ENCODE measurements at places on chromosomes 16 and 17.
A peak's percentile ranks its signal among the peaks of the same experiment; 100 is the strongest.

GRCh38 chr17:611202-611601 is 103.4 kb downstream of the VPS53 start:
- DNase-seq: no peak

DNA sequence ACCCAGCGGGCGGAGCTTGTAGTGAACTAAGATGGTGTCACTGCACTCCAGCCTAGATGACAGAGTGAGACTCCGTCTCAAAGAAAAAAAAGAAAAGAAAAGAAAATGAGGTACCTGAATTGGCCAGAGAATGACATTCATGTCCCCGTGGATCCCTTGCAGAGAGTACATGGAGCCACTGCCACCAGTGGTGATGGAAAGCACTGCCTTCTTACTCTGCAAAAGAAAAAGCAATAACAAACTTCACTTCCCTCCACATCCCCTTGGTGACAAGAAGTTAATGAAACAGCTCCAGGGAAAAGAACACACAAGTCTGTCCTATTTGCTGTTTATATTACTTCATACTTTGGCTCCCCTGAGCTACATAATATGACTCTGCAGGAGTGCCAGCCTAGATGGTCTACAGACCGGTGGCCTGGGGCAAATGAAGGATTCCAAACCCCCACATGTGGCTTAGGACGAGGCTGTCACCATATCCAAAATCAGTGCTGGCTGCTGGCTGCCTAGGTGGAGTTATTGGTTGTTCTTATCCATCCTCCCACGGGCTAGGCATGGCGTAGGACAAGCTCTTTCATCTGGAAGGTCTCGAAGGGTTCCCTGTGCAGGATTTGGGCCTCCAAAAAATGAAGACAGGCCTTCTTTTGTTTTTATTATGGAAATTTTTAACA is 13.3 kb downstream of the NQO1 start:
- no peak for DNase-seq

GRCh38 chr16:55502801-55503366 is 6.0 kb upstream of the LPCAT2 start:
- DNase-seq: peak; percentile 37

GRCh38 chr17:40060887-40061608 is 1.7 kb upstream of the THRA start:
- no peak for DNase-seq

- DNase-seq: no peak
Observed at GRCh38 chr17:9725575-9725974, 65.8 kb downstream of the DHRS7C start.

- no peak for DNase-seq
Observed at GRCh38 chr17:28127196-28127595, 84.7 kb downstream of the NLK start.

- no peak for DNase-seq
Observed at GRCh38 chr17:18040261-18040858, 1.2 kb downstream of the GID4 start.

DNA sequence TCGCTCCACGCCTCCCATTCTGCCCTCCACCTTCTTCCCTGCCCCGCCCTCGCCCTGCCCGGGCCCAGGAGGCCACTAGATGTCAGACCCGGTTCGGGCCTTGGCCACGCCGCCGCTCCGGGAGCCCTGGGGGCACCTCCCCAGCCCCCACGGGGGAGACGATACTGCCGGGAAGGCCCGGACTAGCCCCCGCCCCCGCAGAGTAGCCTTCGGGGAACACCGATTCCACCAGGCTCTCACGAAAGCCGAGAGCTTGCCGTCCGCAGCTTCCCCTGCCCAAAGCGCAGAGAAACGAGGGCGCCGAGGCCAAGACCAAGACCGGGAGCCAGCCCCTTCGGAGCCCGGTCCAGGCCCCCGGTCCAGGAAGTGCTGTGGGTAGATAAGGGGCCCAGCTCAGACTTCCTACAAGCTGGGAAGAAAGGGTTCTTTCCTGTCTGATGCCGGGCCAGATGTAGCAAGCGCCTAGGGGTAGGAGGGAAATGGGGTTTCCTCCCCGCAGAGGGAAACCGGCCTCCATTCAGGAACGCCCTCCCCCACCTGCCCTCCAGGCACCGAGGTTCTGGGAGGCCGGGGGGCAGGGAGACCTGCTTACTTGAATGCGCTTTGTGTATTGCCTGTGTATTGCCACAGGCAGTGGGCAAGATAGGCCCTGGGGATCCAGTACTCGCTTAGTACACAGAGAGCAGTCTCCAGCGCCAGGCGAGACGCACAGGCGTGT is 806 bp upstream of the CYB561 start:
- peak; percentile 76 for DNase-seq
